ENCODE measurements at places on chromosomes 11 and 22.

- no peak for DNase-seq
Observed at GRCh38 chr11:117874910-117875381, 1.5 kb downstream of the FXYD6 start.

GRCh38 chr11:87859636-87860035 lies 315.6 kb downstream of the RAB38 start:
- no peak for DNase-seq

DNA sequence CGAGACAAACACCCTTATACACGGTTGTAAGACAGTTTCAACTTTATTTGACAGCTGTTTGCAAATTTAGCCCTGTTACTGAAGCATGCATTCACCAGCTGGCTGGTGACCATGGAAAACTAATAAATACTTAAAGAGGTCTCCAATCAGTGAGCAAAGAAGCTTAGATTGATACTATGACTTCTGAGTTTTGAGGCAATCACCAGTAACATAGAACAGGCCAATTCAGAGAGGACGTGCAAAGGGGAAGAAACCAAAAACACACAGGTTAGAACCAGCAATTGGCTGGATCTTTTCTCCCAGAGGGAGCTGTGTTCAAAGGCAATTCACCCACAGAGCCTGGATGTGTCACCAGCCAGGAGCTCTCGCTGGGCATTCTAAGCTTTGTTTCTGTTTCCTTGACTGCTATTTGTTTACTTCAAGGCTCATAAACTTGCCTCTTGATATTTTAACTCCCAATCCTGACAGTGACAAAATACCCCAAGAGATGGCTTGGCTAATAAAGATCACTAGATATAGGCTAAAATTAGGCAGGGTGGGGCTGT lies 113.6 kb upstream of the MTMR2 start:
- DNase-seq: no peak

DNA sequence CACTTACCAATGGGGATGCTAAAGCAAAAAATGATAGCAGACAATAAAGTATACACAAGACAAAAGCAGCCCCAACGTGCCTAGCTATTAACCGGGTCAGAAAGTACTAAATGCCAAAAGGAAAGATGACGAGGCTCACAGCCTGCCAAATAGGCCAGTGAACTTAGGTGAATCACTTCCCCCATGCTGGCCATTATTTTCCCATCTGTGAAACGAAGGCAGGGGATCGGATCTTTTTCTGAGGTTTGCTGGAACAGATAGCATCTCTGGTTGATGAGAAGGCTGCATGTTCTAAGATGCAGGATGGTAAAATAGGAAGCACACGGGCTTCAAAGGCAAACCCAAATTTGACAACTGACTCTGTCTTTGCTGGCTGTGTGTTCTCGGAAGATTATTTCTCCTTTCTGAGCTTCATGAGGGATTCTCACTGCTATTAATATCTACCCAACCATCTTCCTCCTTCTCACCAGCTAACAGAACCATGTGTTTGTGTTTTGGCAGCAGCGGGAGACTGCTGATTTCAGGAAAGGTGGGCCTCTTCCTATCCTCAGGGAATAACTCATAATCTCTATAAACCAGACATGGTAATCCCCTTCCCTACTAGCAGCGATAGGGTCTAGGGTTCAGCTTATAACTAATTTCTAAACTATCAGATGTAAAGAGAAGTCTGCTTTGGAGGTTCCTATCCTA lies 390.7 kb downstream of the LARGE1 start:
- DNase-seq: no peak

GRCh38 chr11:128547946-128548648 lies 39.3 kb downstream of the ETS1 start:
- no peak for DNase-seq

- DNase-seq: peak; percentile 3
Observed at GRCh38 chr11:120128392-120129119, 9.4 kb downstream of the TRIM29 start.

DNA sequence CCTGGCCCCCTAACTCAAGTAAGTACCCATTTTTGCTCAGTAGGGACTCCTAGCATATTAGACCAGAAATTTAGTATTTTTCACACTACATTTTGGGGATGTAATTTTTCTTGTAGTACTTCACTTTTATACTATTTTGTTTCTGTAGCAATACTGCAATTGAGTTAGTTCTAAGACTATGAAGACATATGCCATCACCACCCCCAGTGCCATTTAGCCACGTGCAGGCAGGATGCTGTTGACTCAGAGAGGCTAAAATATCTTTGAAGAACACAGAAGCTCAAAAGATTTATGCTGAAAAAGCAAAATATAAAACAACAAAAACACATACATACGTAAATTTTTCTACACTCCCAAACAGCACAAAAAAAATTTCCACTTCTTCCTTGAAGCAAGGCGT lies 29.1 kb upstream of the DLAT start:
- no peak for DNase-seq

DNA sequence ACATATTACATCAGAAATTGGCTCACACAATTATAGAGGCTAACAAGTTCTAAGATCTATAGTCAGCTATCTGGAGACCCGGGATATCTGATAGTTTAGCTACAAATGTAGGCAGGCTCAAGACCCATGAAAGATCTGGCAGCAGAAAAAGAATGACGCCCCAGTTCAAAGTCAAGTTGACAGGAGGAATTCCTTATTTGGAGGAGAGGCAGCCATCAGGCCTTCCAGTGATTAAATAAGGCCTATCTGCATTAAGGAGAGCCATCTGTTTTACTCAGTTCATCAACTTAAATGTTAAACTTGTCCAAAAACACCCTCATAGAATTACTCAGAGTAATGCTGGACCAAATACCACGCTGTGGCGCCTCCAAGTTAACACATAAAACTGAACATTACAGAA lies 1402.6 kb downstream of the FAM181B start:
- DNase-seq: no peak

- DNase-seq: no peak
Observed at GRCh38 chr11:130370845-130371590, 56.3 kb upstream of the ZBTB44 start.

DNA sequence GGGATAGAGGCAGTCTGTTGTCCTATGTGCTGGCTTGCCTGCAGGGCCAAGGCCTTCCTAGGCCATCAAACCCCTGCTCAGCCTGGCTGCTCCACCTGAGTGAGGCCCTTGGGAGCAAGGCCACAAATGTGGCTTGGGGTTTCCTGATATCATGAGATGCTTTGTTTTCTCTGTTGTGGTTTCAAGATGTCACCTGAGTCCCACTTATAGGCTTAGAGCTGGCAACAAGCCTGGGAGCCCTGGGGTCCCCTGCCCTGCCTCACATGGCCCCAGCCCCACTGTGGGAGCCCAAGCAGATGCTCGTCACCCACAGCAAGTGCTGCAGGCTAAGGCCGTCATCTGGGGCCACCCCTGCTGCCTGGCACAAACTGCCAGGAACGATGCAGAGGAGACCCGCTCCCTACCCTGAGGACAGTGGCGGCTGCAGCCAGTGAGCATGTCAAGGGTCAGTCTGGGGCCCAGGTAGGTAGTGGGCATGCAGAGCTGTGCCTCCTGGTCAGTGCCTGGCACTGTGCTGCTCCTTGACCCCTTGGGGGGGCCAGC lies 75.4 kb upstream of the KCNQ1OT1 start:
- DNase-seq: peak; percentile 23

GRCh38 chr11:46953093-46953492 lies 16.5 kb downstream of the CSTPP1 start:
- DNase-seq: no peak

GRCh38 chr11:36447947-36448346 lies 62.1 kb downstream of the TRAF6 start:
- no peak for DNase-seq

DNA sequence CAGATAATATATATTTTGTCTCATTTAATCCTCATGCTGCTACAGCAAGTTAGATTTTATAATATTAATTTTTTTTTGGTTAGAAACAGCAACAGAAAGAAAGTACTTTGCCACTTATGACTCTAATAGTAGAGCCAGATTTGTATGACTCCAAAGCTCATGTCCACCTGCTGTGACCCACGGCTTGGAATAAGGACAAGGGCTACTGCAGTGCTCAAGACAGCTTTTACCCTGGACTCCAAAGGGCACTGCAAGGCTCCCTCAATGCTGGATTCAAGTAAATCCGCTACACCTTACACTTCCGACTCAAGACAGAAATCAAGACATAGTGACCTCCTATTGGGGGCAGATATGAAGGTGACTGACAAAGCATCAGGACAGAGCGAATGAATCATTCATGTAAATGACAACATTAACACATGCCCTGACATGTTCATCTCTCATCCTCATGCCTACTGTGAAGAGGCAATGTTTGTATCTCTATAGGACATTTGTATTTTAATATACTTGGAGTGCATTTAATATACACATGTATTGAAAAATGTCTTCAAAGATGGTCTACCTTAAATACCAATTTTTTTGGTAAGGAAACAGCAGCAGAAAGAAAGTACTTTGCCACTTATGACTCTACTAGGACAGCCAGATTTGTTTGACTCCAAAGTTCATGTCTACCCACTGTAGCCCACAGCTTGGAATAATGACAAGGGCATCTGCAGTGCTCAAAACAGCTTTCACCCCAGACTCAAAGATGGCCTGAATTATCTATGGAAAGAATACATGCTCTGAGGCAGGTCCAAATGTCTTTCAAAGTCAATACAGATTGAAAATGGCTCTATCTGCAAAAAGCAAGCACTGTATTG lies 375.6 kb upstream of the CCDC90B start:
- no peak for DNase-seq

- DNase-seq: no peak
Observed at GRCh38 chr22:50002791-50003190, 9.8 kb downstream of the IL17REL start.

DNA sequence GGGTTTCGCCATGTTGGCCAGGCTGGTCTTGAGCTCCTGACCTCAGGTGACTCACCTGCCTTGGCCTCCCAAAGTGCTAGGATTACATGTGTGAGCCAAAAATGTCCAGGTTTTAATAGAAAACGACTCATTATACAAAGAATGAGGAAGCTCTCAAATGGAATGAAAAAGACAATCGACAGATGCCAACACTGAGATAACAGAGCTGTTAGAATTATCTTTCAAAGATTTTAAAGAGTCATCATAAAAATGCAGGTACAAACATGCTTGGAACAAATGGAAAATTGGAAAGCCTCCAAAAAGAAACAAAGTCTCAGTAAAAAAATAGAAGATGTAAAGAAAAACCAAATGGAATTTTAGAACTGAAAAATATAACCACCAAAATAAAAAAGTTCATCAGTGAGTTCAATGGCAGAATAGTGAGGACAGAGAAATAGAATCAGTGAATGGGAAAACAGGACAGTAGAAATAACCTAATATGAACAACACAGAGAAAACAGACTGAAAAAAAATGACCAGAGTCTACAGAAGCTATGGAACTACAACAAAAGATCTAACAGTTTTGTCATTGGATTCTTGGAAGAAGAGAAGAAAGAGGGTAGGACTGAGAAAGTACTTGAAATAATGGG lies 10.9 kb downstream of the GAB2 start:
- DNase-seq: no peak
